ENCODE measurements at places on chromosomes 13 and 19. TPM values are rescaled to one million over a fixed set of nuclear protein-coding genes. Genes with fewer than 3 reads are reported as not detected.

DNA sequence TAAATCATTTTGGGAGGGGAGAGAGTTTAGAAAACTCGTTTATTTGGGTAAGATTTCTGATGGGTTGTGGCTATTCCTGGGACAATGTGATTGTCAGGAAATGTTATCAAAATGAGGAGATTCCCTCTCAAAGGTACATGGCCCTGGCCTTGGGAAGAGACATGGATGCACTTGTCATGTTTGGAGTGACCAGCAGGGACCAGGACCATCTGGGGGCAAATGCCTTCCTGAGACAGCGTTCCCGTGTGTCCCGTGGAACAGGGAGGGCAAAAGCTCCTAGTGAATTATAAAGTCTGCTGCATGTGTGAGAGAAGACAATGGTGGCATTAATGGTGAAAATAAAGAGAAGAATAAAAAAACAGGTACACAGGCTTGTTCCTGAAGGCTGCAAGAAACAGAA, 317.3 kb downstream of the ZNF536 start:
- DNase-seq = no peak
- peaks cover 7% of the 10 kb centered on the region for H3K4me1 ChIP-seq
- H3K36me3 ChIP-seq = no peaks in the 10 kb centered on the region

- DNase-seq = no peak
- H3K27me3 ChIP-seq = no peaks in the 10 kb centered on the region
- peaks cover 4% of the 10 kb centered on the region for H3K4me1 ChIP-seq
- peaks cover 82% of the 10 kb centered on the region for H3K36me3 ChIP-seq
Observed at GRCh38 chr13:42899266-42899665, 92.8 kb downstream of the EPSTI1 start.

The SPRED3 gene
- 3.8 TPM for total RNA-seq

GRCh38 chr13:41137951-41138350, 5.3 kb upstream of the KBTBD6 start:
- no peaks in the 10 kb centered on the region for H3K36me3 ChIP-seq
- no peak for DNase-seq
- H3K27ac ChIP-seq = no peak overlapping the region
- no peaks in the 10 kb centered on the region for H3K27me3 ChIP-seq
- no peak overlapping the region for H3K4me3 ChIP-seq

The PRTN3 gene
- not detected for total RNA-seq

GRCh38 chr19:33211794-33212435, 13.7 kb downstream of the SLC7A10 start:
- H3K36me3 ChIP-seq = no peaks in the 10 kb centered on the region
- DNase-seq = no peak
- H3K27ac ChIP-seq = no peak overlapping the region
- no peaks in the 10 kb centered on the region for H3K27me3 ChIP-seq
- no peaks in the 10 kb centered on the region for H3K4me1 ChIP-seq

- H3K27ac ChIP-seq = no peak overlapping the region
- H3K27me3 ChIP-seq = peaks cover 24% of the 10 kb centered on the region
- H3K4me1 ChIP-seq = no peaks in the 10 kb centered on the region
- no peaks in the 10 kb centered on the region for H3K36me3 ChIP-seq
Observed at GRCh38 chr19:50205681-50206138, 2.3 kb downstream of the MYH14 start.

The IGSF23 gene
- total RNA-seq = not detected

DNA sequence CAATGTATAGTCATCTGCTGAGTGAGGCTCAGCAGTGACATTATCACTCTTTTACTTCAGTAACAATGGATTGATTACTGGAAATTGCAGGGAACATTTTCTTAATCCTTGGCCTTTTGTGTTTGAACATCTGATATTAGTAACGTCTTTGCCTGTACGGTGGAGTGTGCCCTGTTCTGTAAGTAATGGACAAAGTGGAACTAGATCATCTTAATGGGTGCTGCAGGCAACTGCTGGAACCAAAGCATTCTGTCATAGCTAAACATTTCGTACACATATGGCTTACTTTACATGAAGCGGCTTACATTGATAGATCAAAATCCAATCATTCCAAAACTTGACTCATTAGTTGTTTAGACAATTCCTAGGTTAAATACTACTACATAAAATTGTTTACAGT, 114.1 kb downstream of the MYO16 start:
- no peaks in the 10 kb centered on the region for H3K4me1 ChIP-seq
- H3K36me3 ChIP-seq = no peaks in the 10 kb centered on the region
- no peak overlapping the region for H3K27ac ChIP-seq
- no peaks in the 10 kb centered on the region for H3K27me3 ChIP-seq
- H3K4me3 ChIP-seq = no peak overlapping the region

- H3K27ac ChIP-seq = no peak overlapping the region
- H3K4me3 ChIP-seq = no peak overlapping the region
- DNase-seq = no peak
Observed at GRCh38 chr19:57008432-57008831, 111.4 kb upstream of the USP29 start.

- DNase-seq = no peak
- no peak overlapping the region for H3K4me3 ChIP-seq
- H3K4me1 ChIP-seq = peaks cover 9% of the 10 kb centered on the region
- no peak overlapping the region for H3K27ac ChIP-seq
- H3K27me3 ChIP-seq = peaks cover 52% of the 10 kb centered on the region
Observed at GRCh38 chr19:46497773-46498172, 2.1 kb upstream of the PNMA8B start.

The KIR2DL1 gene
- total RNA-seq = not detected

GRCh38 chr19:46372901-46373490, 26.1 kb downstream of the PPP5C start:
- no peak overlapping the region for H3K27ac ChIP-seq
- peaks cover 18% of the 10 kb centered on the region for H3K4me1 ChIP-seq
- H3K27me3 ChIP-seq = no peaks in the 10 kb centered on the region
- DNase-seq = no peak
- peaks cover 27% of the 10 kb centered on the region for H3K36me3 ChIP-seq
- H3K4me3 ChIP-seq = no peak overlapping the region

The XAB2 gene
- 48.5 TPM for total RNA-seq

The SLC5A5 gene
- total RNA-seq = 1.7 TPM

DNA sequence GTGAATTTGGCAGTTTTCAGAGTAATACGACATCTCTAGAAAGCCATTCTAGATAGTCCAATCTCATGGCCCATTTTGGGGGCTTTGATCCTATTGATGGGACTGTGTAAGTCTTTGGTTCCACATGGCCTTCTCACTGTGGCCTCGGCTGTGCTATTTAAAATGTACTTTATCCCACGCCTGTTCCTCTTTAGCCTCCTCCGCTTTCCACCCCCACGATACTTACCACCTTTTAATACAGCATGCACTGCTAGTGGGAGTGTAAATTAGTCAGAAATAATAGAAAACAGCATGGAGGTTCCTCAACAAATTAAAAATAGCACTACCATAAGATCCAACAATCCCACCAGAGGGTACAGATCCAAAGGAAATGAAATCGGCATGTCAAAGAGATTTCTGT, 28.3 kb upstream of the CEBPG start:
- peaks cover 34% of the 10 kb centered on the region for H3K27me3 ChIP-seq
- H3K4me1 ChIP-seq = no peaks in the 10 kb centered on the region
- H3K4me3 ChIP-seq = no peak overlapping the region
- no peak overlapping the region for H3K27ac ChIP-seq
- DNase-seq = no peak
- H3K36me3 ChIP-seq = no peaks in the 10 kb centered on the region

DNA sequence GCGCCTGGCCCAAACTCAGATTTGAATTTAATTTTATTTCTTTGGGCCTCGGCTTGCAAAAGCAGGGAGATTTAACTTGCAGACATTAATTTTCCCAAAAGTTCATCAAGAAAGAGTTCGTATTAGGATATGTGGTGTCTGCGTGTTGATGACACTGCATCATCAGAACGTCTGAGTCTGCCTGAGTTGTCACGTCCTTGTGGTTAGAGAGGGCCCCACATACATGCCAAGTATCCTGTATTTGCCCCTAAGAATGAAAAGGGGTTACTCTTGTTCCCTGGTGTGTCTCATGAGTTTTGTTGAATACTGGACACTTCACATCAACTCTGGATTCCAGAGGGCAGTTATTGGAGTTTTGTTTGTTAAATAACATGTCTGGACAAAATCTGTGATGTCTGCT, 5.6 kb upstream of the TEX29 start:
- H3K36me3 ChIP-seq = peaks cover 27% of the 10 kb centered on the region
- no peak for DNase-seq
- H3K27me3 ChIP-seq = no peaks in the 10 kb centered on the region
- no peaks in the 10 kb centered on the region for H3K4me1 ChIP-seq
- no peak overlapping the region for H3K27ac ChIP-seq

GRCh38 chr19:5321851-5322681, 18.5 kb downstream of the PTPRS start:
- no peak for DNase-seq
- H3K27ac ChIP-seq = no peak overlapping the region
- no peaks in the 10 kb centered on the region for H3K4me1 ChIP-seq
- H3K36me3 ChIP-seq = no peaks in the 10 kb centered on the region

- H3K4me1 ChIP-seq = no peaks in the 10 kb centered on the region
- H3K36me3 ChIP-seq = no peaks in the 10 kb centered on the region
- H3K27ac ChIP-seq = no peak overlapping the region
- no peak overlapping the region for H3K4me3 ChIP-seq
Observed at GRCh38 chr19:40932008-40932959, 50.3 kb upstream of the CYP2A7 start.

- no peak overlapping the region for H3K4me3 ChIP-seq
- no peak for DNase-seq
- H3K4me1 ChIP-seq = peaks cover 89% of the 10 kb centered on the region
- H3K36me3 ChIP-seq = peaks cover 67% of the 10 kb centered on the region
Observed at GRCh38 chr19:16359074-16359473, 34.4 kb downstream of the KLF2 start.

The CRX gene
- total RNA-seq = not detected

DNA sequence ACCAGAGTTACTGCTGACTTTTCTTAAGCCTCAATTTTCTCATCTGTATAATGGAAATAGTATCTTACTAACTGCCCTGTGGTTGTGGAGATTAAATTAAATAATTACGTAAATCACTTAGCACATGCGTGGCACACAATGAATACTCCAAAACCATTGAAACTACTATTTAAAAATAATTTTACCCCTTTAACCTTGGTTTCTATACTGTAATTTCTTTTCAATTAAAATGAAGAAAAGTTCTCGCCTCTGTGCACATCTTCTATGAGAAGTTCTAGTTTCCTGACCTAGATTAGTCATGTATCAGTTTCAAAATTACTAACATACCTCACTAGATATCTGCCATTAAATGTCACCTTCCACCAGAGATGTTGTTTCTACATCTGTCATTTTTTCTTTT, 5.7 kb downstream of the SLITRK1 start:
- no peak overlapping the region for H3K27ac ChIP-seq
- H3K36me3 ChIP-seq = no peaks in the 10 kb centered on the region
- H3K27me3 ChIP-seq = peaks cover 26% of the 10 kb centered on the region

The RASAL3 gene
- 174 TPM for total RNA-seq

- peak overlapping the region; percentile 72 for H3K4me3 ChIP-seq
- H3K4me1 ChIP-seq = peaks cover 93% of the 10 kb centered on the region
- no peak for DNase-seq
- H3K27me3 ChIP-seq = no peaks in the 10 kb centered on the region
Observed at GRCh38 chr19:42200116-42200715, 17.3 kb downstream of the DEDD2 start.

The ZNF724 gene
- total RNA-seq = 10.5 TPM

- H3K4me1 ChIP-seq = no peaks in the 10 kb centered on the region
- H3K36me3 ChIP-seq = peaks cover 51% of the 10 kb centered on the region
- no peaks in the 10 kb centered on the region for H3K27me3 ChIP-seq
Observed at GRCh38 chr19:15251010-15251748, 18.9 kb upstream of the EPHX3 start.

DNA sequence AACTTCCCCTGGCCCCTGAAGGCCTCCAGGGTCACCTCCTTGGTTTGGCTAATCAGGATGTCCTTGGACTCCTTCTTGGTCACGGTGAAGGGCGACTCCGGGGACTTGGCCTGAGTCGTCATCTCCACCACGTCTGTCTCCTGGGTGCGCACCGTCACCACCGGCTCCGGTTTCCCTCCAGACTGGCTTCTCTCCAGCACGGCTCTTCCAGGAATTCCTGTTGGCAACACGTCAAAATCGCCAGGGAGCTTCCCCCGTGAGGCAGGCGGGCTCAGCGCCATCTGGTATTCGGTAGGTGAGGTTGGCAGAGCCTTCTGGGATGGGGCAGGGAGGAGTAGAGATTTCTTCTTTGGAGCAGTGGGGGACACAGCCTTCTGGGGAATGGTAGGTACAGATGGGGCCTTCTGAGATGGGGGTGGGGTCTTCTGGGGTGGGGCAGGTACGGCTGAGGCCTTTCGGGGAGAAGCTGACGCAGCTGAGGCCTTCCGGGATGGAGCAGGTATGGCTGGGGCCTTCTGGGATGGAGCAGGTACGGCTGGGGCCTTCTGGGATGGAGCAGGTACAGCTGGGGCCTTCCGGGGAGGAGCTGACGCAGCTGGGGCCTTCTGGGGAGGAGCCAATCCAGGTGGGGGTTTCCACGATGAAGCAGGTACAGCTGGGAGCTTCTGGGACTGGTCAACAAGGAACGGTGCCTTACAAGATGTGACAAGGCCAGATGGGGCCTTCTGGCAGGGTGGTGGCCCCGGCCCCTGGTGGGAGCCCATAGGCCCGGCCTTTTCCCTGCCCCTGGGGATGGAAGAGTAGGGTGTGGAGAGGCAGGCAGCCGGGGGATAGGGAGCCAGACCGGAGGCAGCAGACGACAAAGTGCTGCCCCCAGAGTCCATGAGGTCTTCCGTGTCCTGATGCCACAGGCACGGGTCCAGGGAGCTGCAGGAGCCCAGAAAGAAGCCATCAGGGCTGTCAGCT, 3.8 kb downstream of the GARIN5B start:
- peaks cover 16% of the 10 kb centered on the region for H3K27me3 ChIP-seq
- H3K4me3 ChIP-seq = no peak overlapping the region
- no peaks in the 10 kb centered on the region for H3K36me3 ChIP-seq
- no peak for DNase-seq
- H3K4me1 ChIP-seq = no peaks in the 10 kb centered on the region

- H3K4me3 ChIP-seq = no peak overlapping the region
- no peak overlapping the region for H3K27ac ChIP-seq
- H3K27me3 ChIP-seq = peaks cover 12% of the 10 kb centered on the region
- DNase-seq = no peak
- H3K4me1 ChIP-seq = peaks cover 21% of the 10 kb centered on the region
Observed at GRCh38 chr19:29216021-29216420, 3.1 kb upstream of the UQCRFS1 start.

DNA sequence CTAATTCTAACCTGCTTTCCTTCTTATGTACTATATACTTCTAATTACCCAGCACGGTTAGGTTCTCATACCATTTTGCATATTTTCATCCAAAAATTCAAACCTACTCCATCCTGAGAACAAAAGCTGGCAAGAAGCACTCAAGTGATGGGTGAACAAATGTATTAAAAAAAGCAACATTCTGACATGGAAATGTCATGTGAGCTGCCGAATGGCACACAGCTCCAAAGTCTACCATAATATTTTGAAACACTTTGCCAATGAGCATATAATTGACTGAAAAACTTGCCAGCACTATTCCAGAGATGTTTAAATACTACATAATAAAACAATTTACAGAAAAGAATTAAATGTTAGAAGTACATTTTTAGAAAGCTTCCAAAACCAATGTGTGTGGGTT, 274.6 kb downstream of the ENOX1 start:
- H3K36me3 ChIP-seq = no peaks in the 10 kb centered on the region
- no peak for DNase-seq
- H3K27ac ChIP-seq = no peak overlapping the region
- no peak overlapping the region for H3K4me3 ChIP-seq
- H3K27me3 ChIP-seq = peaks cover 4% of the 10 kb centered on the region

- H3K4me1 ChIP-seq = peaks cover 29% of the 10 kb centered on the region
- H3K27ac ChIP-seq = no peak overlapping the region
- H3K4me3 ChIP-seq = no peak overlapping the region
- DNase-seq = peak; percentile 6
- no peaks in the 10 kb centered on the region for H3K27me3 ChIP-seq
Observed at GRCh38 chr13:113591750-113592149, 7.2 kb downstream of the TFDP1 start.

GRCh38 chr19:16506961-16507360, 10.8 kb downstream of the C19orf44 start:
- no peaks in the 10 kb centered on the region for H3K36me3 ChIP-seq
- peaks cover 10% of the 10 kb centered on the region for H3K4me1 ChIP-seq
- H3K27ac ChIP-seq = no peak overlapping the region
- no peak overlapping the region for H3K4me3 ChIP-seq
